ENCODE measurements at places on chromosomes 13 and 19.

DNA sequence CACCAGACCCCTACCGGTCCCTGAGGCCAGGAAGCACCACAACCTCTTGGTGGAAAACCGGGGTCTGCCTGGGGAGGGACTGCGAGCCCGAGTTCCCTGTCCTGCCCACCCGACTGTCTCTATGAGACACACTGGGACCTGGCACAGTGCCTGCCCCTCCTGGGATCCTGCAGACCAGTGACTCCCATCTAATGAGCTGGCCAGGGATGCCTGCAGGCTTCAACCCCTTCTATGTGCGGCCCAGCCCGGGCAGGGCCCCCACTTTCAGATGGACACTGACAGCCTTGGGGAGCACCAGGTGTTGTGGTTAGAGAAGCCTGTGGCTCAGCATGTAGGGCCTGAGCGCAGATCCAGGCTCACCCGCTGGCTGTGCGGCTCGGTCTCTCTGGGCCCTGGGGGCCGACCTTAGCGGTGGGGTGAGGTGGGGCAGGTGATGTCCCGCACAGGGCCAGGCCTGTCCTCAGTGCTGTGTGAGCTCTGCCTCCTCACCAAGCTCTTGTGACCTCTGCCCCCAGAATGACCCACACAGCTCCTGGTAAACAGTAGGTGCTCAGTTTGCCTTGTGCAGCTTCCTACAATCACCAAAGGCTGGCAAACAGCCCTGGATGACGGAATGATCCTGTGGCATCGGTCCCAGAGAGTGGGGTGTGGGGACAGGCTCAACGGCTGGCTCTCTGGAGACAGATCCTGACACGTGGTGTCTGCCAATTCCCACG, 17.9 kb upstream of the CACTIN start:
- DNase-seq, result no peak

GRCh38 chr13:49560270-49561061, 24.9 kb downstream of the RCBTB1 start:
- no peak for DNase-seq

- no peak for DNase-seq
Measured at GRCh38 chr13:31846961-31847752, 107.8 kb downstream of the RXFP2 start.

GRCh38 chr13:20788312-20788711, 14.6 kb upstream of the EEF1AKMT1 start:
- no peak for DNase-seq

GRCh38 chr19:45472563-45473366, 5.0 kb downstream of the FOSB start:
- peak; percentile 76 for DNase-seq

DNA sequence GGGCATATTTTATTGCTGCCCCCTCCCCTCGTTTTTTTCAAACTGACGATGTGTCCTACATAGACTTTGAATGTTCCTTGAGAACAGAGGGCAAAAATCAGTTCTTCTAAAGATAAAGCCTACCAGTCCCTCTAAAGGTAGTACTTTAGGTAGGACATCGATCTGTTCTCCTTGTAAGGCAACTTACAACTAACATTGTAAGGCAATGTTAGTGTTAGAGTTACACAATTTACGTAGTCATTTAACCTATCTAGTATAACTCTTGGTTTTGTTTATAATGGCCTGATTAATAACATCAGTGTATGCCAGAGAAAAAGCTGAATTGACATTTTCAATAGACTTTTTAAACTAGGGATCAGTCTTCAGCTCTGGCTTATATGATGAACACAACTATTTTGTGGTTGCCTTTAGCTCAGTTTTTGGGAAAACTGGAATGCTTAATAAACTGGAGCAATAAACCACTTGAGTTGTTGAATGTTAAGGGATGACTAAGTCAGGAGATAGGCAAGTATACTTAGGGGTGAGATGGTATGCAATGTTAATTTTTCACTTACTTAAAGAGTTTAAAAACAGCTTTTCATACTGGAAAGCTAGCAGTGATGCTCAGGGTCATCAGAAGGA, 2.2 kb downstream of the NDFIP2 start:
- no peak for DNase-seq

DNA sequence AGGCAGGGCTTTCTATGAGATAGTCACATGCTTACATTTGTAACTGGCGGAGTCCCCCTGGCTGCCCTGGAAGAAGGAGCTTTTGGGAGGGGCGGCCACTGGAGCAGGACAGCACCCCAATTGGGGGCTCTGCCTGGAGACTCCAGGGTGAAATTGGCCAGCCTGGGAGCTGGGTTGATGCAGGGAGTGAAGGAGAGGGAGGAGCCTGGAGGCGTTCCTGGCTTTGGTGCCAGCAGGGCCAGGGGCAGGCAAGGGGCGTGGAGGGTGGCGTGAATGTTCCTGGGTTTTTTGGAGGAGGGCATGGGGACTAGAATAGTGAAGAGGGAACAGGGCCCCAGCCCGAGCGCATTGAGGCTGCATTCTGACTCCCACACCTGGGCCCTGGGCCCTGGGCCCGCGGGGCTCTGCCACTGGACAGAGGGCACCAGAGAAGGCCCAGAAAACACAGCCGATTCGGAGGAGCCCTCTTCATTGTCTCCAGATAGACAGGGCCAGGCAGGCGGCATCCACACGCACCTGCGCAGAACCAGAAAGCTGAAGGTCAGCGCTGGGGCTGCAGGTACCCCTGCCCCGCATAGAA, 29.5 kb downstream of the COMP start:
- no peak for DNase-seq

GRCh38 chr19:18173054-18173571, 500 bp upstream of the IFI30 start:
- DNase-seq, result no peak

GRCh38 chr13:28320209-28320608, 174.7 kb downstream of the FLT1 start:
- DNase-seq, result no peak

DNA sequence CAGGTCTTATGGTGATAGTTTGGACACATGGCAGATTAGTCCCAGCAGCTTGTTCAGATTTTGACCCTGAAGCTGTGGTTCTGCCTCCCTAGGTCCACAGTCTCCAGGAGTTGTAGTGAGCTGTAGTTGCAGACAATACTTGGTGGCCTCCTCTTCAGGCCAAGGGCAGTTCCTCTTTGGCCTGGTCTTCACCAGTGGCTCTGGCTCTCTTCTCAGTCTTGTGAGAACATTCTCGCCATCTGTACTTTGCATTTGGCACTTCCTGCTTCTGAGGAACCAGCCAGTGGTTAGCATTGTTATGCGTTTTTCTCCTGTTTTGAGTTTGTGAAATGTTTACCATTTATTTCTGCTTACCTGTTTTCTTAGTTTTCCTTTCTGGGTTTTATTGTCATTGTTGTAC, 40.7 kb downstream of the PCCA start:
- no peak for DNase-seq

DNA sequence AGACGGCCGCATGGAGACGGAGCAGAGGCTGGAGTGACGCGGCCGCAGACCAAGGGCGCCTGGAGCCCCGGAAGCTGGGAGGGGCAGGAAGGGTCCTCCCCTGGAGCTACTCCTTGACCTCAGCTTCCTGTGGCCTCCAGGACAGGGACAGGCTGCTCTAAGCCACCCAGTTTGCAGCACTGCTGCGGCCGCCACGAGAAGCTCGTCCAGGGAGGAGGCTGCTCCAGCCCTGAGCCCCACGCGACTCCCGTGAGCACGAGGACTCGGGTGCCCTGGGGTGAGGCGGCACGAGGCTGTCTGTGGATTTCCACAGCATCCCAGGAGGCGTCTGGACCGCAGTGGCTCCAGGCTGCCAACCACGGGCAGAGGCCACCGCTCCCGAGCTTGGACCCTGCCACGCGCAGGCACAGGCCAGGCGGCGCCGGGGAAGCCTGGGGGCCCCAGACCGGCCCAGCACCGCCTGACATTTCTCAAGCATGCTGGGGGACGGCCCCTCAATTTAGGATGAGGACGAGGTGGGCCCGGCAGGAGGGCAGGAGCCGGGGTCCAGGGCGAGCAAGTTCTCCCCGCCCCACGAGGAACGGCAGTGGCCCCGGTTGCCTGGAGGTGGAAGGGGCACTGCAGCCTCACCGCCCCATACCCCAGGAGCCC, 10.7 kb downstream of the SBNO2 start:
- no peak for DNase-seq

DNA sequence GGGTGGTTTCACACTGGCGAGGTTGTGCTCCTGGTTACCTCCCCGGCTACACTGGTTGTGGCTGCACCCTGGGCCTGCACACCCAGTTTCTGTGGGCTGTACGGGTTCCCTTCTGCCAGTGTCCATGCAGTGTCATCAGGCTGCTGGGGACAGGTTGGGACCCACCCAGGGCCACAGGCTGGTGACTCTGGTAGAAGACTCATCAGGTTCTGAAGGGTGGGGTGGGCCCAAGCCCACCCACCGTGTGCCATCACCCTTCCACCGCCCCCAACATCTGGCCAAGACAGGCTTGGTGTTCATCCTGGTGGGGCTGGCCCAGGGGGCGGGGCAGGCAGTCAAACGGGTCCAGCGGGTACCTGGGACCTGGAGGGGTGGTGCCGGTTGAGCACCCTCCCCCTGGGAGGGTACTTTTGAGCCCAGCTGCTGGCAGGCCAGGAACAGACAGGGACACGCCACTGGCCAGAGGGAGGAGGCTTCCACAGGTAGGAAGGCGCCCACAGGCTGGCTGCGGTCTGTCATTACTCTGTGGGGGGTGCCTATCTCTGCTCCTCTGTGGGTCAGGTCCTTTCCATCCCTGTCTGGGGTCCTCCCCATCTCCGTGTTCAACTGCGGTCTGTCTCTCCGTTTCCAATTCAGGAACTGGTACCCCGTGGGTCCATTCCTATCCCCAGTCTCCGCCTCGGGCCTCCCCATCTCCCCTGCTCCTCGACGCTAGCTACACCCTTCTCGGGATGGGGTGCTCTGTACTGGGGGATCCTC, at the start of gene RNF225:
RNF225 (plus strand) TSS at position 437 of the 759 bp plus-strand sequence. CDS start 434 bp downstream, outside the sequence.
- DNase-seq, result no peak

DNA sequence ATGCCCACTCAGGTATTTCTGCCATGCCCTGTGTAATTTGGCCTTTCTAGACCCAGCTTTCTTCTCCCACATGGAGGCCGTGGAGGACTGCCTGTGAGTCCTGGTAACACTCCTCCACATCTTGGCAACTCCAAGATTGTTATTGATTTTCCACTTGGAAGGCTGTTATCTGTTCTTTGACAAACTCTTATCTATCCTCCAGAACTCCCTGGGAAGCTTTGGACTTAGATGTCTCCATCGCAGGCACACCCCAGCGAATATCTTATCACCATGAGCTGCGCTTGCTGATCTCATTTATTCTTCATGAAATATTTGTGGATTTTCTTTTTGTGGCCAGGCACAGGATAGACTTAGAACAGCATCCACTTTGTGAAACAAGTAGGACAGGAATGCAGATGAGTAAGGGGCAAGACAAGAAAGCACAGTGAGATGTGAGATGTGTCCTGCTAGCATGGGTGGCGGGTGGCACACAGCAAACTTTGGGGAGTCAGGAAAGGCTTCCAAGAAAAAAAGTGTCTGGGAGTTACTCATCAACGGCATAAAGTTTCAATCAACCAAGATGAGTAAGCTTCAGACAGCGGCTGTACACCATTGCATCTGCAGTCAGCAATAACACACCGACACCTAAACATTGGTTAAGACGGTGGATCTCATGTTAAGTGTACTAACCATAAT, 84.5 kb upstream of the IRS2 start:
- no peak for DNase-seq
